ENCODE measurements at places on chromosomes 12 and 14. TPM values are rescaled to one million over a fixed set of nuclear protein-coding genes. Genes with fewer than 3 reads are reported as not detected.

Gene RBP5
- 0.70 TPM for total RNA-seq

Gene FSCB
- total RNA-seq = not detected

- DNase-seq = peak; percentile 19
Measured at GRCh38 chr12:130961921-130962451, 8.3 kb downstream of the ADGRD1 start.

Gene INHBE
- 3.4 TPM for total RNA-seq

Gene KERA
- not detected for total RNA-seq

GRCh38 chr12:49872381-49872780, 29.5 kb upstream of the BCDIN3D start:
- DNase-seq = no peak

- peak; percentile 80 for DNase-seq
Measured at GRCh38 chr12:45730348-45731189, 1.1 kb downstream of the ARID2 start.

GRCh38 chr14:95562892-95563685, 28.2 kb downstream of the GLRX5 start:
- DNase-seq = no peak

- DNase-seq = no peak
Measured at GRCh38 chr12:75631831-75632230, 120.4 kb upstream of the KRR1 start.

Gene CEP170B
- total RNA-seq = 0.09 TPM

GRCh38 chr12:122346054-122346453, 76.4 kb downstream of the CLIP1 start:
- DNase-seq = no peak

DNA sequence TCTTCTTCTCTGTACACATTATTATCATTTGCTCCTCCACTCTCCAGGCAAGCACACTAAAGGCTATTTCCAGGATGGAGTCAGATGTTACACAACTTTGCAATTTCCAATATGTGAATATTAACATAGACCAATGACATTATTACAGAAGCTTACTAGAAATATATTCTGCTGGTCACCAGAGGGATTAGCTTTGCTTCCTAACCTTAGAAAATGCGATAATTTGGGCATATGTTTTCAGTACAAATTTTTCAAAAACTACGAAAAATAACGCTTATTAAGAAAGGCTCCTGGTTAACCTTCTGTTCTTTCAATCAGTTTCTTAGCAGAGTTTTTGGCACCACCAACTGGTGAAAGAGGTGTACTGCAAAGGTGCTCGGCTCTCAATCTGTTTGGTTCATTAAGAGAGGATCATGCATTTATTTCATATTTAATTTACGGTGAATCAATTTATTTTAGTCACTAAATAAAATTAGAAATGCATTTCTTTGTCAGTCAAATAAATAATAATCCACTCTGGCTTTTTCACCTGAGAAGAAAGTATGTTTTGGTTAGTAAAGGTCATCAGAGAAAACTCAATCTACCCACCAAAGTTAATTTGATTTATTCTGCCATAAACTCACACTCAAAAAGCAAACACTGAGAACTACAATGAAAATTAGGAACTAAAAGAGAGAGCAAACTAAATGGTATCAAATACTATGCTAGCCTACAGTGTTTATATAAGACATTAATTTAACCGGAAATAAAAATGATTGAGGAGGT, 39.2 kb downstream of the EFCAB11 start:
- peak; percentile 68 for DNase-seq

DNA sequence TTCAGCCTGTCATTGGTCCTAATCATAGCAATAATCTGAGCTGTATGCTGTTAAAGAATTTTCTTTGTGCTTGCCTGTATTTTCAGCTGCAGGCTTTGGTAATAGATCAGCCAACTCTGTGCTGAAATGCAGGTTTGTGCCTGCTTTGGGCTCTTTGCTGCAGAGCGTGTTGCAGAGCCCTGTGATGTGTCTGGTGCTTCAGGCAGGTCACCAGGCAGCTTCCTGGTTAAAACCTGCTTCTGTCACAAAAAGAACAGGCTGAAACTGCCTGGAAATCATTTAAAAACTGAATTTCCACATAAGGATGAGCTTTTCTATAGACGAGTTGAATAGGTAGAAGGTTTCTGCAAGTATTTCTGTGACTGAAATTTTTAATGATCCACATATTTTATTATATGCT, 3.1 kb downstream of the DIP2B start:
- DNase-seq = no peak

DNA sequence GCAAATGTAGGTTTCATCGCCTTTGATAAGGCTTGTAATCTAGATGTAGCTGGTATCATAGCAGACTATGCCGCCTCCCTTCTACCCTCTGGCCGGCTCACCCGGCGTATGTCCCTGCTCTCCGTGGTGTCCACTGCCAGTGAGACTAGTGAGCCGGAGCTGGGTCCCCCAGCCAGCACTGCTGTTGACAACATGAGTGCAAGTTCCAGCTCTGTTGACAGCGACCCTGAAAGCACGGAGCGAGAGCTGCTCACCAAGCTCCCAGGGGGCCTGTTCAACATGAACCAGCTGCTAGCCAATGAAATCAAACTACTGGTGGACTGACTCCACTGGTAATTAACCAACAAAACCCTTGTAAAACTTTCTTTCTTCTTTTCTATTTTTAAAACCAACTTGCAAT, 49.0 kb upstream of the A2ML1 start:
- DNase-seq = no peak

- no peak for DNase-seq
Measured at GRCh38 chr14:89458713-89459420, 41.8 kb upstream of the FOXN3 start.

Gene VASH1
- total RNA-seq = not detected

- no peak for DNase-seq
Measured at GRCh38 chr12:99916555-99916954, 68.2 kb downstream of the ANKS1B start.

GRCh38 chr14:38500125-38500524, 244.2 kb upstream of the CLEC14A start:
- no peak for DNase-seq

Gene DAO
- total RNA-seq = not detected
